Cardiac fibroblast (primary cell): ENCODE measurements at places on chromosomes 7 and 10.

DNA sequence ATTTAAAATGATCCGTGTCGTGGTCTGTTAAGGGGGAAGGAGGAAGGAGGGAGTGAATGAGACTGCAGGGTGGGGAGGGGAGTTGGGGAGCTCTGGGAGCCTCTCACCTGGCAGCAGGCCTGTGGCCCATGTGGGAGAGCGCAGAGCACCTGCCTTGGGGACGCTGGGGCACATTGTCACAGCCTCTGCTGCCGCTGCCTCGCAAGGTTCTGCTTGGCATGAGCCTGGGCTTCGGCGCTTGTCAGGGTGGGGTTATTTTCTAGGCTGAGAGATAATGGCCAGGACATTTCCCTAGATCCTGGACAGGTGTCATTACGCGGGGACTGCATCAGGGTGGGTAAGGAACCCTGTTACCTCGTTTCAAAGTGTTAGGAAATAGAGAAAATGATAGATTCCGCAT, 2.2 kb upstream of the SUN1 start:
- DNase-seq, result no peak

DNA sequence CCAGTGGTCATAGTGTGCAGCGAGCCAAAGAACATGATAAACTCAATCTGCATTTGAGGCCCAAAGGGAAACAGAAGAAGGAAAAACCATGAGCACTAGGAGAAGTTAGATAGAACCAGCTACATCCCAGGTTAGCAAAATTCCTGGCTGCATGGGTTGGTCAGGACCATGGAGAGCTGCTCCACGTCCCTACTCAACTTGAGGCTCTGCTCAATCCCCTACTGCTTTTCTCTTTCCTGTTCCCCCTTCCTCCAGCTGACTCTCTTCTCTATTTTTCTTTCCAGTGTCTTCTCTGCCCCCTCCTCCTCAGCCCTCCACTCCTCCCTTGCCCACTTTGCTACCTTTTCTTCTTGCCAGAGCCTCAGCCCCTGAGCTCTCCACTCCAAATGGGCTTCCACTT, 21.9 kb upstream of the VSIR start:
- peak; percentile 38 for DNase-seq

GRCh38 chr7:30390736-30391636, 87.6 kb downstream of the NOD1 start:
- no peak for DNase-seq

- peak; percentile 92 for DNase-seq
These were observed 41.1 kb upstream of the STMP1 start for GRCh38 chr7:135620980-135621850.

DNA sequence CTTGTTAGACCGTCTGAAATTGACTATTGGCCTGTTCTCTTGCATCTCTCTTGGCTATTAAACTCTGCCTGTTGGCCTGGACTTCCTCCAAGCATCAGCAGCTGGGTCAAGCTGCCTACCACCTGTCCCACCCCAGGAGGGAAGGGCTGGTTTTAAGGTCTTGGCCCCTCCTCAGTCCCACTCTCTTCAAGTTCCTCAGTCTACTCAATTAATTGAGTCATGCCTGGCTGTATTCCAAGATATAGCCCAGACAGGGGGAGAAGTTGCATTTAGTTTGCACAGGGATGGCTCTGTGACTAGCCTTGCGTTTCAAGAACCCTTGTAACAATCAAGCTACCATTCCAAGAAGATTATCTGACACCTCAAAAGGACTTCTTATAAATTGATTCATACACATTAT, 113.8 kb upstream of the GLI3 start:
- no peak for DNase-seq

GRCh38 chr7:40782836-40783235, 648.0 kb downstream of the SUGCT start:
- DNase-seq, result no peak

DNA sequence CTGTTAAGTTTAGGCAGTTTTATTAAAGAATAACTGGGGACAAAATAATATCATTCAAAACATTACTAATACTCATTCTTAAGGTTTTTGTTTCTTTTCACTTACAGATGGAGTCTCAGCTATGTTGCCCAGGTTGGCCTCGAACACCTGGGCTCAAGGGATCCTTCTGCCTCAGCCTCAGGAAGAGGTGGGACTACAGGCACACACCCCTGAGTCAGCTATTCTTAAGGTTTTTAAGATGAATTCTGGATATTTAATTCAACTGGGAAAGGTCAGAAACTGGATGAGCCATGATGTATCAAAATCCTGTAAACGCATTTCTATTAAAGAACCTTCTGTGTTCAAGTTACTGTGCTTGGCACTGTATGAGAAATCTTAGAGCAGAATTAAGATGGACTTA, 3.5 kb downstream of the OAT start:
- DNase-seq, result no peak

DNA sequence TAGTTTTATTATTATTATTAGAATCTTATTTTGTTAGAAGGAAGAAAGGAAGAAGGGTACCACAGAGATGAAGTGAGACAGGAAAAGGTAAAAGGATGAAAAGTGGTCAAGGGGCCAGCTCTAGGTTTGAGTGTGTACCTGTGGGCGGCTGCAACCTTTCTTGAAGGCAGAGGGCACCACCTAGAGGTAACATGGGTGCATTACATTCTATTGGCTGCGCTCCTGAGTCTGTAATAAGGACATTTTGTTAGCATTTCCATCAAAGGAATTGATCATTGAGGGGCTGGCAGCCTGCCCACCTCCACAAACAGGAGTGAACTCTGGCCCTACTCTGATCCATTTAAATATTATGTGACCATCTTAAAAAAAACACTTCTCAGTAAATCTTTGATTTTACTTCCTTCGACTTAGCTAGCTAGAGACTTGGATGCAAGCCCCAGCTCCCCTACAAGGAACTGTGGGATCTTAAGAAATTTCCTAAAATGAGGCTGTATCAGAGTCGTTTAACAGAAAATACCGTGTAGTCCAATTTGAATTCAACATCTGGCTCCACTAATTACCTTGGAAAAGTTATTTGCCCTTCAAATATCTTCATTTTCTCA, 610.4 kb downstream of the IPMK start:
- peak; percentile 78 for DNase-seq

DNA sequence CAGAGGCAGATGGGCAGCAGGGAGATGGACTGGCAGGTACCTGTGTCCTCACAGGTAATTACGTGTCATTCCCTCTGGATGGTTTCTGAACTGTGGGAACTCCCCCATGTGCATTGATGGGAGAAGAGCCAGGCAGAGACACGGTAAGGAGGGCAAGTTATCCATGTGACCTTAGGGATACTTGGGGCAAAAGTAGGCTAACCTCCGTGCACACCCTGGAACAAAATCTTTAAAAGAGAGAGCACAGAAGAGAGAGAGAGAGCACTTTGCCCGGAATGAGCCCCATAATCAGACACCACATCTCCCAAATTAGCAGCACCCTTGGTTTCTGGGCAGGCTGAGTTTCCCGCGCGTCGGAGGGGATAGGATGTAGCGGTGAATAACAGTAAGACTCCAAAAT, 423.2 kb downstream of the PAXIP1 start:
- DNase-seq, result no peak

- no peak for DNase-seq
These were observed 12.8 kb upstream of the C10orf53 start for GRCh38 chr10:49666685-49667084.

- no peak for DNase-seq
These were observed 151.7 kb downstream of the EGFR start for GRCh38 chr7:55170335-55171069.

GRCh38 chr7:70598976-70599375, 533.0 kb upstream of the GALNT17 start:
- no peak for DNase-seq

DNA sequence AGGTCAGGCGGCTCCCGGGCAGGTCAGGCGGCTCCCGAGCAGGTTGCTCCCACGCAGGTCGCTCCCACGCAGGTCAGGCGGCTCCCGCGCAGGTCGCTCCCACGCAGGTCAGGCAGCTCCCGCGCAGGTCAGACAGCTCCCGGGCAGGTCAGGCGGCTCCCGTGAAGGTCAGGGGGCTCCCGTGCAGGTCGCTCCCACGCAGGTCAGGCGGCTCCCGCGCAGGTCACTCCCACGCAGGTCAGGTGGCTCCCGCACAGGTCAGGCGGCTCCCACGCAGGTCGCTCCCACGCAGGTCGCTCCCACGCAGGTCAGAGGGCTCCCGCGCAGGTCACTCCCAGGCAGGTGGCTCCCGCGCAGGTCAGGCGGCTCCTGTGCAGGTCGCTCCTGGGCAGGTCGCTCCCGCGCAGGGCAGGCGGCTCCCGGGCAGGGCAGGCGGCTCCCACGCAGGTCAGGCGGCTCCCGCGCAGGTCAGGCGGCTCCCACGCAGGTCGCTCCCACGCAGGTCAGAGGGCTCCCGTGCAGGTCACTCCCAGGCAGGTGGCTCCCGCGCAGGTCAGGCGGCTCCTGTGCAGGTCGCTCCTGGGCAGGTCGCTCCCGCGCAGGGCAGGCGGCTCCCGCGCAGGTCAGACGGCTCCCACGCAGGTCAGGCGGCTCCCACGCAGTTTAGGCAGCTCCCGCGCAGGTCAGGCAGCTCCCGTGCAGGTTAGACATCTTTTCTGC, 30.7 kb downstream of the PTPRN2 start:
- no peak for DNase-seq

DNA sequence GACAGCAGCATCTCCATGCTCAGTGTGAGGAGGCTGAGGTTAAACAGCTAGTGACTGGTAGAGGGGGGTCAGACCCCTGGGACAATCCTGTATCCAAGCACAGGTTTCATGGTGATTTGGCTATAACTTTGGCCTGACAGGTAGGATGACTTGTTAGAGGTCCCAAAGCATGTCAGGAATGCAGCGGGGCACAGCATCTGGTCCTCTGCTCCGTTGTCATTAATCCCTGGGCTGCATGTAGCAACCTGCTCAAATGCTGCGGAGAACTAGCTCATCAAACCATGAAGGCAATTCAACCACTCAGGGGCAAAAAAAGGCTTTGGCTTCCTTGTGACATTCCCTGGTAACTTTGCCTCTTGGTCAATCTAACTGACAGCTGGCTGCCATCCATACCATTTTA, 26.8 kb downstream of the WNT2 start:
- no peak for DNase-seq

- DNase-seq, result no peak
These were observed 159.3 kb downstream of the LYZL1 start for GRCh38 chr10:29448125-29448524.

- DNase-seq, result no peak
These were observed 219.5 kb downstream of the DIP2C start for GRCh38 chr10:469947-470338.

- DNase-seq, result no peak
These were observed 23.6 kb downstream of the SLC35B4 start for GRCh38 chr7:134293002-134293740.

DNA sequence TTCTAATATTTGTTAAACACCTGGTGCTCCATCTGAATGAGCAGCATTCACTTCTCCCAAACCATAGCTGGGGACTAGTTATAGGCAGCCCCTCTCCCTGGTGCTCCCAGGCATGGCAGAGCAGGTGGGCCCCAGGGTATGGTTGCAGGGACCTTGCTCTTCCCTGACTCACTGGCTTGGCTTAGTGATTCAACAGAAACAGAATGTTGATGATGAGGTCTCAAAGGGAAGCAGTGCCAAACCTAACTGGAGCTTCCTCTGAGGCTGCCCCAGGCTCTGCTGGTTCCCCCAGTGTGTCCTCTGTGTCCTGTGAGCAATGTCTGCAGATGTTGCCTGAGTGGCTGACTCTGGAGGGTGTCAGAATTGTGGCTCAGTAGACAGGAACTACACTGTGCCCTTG, 3.7 kb downstream of the GPR26 start:
- DNase-seq, result no peak

GRCh38 chr10:130481076-130481930, 345.1 kb downstream of the GLRX3 start:
- no peak for DNase-seq

DNA sequence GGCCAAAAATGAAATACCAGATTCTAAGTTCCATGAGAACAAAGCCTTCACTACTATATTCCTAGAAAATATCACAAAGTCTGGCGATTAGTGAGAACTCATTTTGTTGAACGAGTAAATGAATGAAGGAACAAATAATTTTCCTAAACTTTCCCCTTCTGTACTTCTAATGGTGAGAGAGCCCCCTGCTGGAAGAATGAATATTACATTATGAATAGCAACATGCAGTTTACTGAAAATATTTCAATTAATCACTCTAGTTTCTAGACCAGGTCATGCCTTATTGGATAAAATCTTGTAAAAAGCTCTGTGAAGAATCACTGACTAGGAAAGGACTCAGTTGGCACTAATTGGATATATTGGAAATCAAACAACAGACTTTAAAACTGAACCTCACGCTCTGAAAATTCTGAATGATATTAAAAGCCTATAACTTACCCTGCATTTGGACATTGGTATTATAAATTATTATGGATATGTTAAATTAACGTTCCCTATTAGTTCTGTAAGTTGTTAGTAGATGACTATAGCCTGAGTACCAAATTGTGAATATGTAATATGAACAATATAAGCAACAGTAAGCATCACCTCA, 32.4 kb upstream of the MTPN start:
- DNase-seq, result peak; percentile 73

DNA sequence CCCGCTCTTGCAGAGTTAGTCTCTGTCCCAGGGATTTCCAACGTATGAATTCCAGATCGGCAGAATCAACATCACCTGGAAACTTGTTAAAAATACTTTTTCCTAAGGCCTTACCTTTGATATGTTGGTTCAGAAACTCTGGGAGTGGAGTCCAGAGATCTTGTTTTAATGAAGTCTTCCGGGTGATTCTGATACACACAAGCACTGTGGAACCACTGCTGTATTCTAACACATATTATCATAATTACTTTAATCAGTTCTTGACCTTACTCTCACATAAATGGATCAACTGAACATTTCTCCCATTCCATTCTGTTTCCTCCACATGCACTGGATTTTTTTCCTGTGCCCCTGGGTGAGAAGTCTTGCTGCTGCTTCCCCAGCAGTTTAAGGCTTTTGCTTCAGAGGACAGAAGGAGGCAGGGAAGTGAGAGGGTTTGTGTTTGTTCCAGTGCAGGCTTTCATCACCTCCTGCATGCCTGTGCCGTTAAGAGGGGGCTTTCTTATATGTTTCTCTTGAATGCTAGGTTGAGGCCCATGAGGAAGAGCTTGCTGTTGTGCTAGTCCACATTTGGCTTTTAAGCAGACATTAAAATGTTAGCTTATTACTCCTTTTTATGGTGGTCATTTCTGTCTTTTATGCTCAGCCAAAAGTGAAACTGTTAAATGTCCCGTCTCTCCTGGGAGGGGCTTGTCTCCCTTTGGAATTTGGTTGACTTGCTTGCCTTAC, 32.4 kb downstream of the CCSER2 start:
- peak; percentile 46 for DNase-seq

GRCh38 chr10:4755286-4755989, 70.6 kb upstream of the AKR1E2 start:
- no peak for DNase-seq

GRCh38 chr10:129932751-129933433, 31.2 kb downstream of the EBF3 start:
- DNase-seq, result no peak

GRCh38 chr10:24756283-24756682, 32.6 kb upstream of the ARHGAP21 start:
- no peak for DNase-seq

DNA sequence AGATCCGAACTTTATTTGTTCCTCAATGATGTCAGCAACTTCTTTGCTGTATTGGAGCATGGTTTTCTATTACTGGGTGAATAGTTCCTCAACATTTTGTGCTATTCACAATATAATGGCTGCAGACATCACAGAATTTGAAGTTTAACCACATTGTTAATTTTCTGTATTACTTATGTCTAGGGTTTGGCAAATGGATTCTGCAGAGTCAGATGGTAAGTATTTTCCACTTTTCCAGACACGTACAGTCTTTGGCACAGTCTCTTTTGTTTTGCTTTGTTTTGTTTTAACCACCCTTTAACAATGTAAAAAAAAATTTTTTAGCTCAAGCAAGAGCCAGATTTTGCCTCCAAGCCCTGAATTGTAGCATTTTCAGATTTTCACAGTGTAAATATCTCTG, 36.8 kb upstream of the FOXK1 start:
- DNase-seq, result no peak
